ENCODE measurements at places on chromosomes 1 and 21. TPM values are rescaled to one million over a fixed set of nuclear protein-coding genes. Genes with fewer than 3 reads are reported as not detected.

DNA sequence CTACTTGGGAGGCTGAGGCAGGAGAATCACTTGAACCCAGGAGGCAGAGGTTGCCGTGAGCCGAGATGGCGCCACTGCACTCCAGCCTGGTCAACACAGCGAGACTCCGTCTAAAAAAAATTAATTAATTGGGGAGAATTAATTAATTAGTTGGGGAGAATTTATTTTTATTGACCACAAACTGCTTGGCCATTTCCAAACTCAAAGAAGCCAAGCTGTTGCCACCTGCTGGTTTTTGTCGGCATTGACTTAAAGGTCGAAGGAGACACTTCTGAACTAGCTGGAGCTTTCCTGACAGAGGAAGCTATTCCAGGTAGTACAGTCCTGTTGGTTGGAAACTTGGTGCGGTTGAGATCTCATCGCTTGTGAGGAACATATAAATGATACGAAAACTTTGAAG is 13.1 kb downstream of the MAP1LC3C start:
- no peak overlapping the region for H3K27ac ChIP-seq
- H3K4me3 ChIP-seq = no peak overlapping the region
- H3K4me1 ChIP-seq = no peaks in the 10 kb centered on the region
- DNase-seq = no peak
- H3K36me3 ChIP-seq = no peaks in the 10 kb centered on the region

ASTN1 gene
- 1.6 TPM for total RNA-seq

DNA sequence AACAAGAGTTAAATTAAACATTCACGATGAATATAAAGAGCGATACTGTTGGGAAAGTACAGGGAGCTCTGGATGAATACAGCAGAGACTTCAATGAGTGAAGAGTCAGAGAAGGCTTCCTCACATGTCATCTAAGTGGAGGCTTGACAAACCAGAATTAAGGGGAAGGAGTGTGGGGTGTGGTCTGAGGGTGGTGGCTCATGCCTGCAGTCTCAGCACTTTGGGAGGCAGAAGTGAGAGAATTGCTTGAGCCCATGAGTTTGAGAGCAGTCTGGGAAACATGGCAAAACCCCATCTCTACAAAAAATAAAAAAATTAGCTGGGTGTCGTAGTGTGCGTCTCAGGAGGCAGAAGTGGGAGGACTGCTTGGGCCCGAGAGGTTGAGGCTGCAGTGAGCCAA is 8.7 kb downstream of the SDHB start:
- H3K4me3 ChIP-seq = no peak overlapping the region
- H3K36me3 ChIP-seq = peaks cover 38% of the 10 kb centered on the region
- H3K27me3 ChIP-seq = no peaks in the 10 kb centered on the region
- peaks cover 34% of the 10 kb centered on the region for H3K4me1 ChIP-seq
- no peak for DNase-seq

DNA sequence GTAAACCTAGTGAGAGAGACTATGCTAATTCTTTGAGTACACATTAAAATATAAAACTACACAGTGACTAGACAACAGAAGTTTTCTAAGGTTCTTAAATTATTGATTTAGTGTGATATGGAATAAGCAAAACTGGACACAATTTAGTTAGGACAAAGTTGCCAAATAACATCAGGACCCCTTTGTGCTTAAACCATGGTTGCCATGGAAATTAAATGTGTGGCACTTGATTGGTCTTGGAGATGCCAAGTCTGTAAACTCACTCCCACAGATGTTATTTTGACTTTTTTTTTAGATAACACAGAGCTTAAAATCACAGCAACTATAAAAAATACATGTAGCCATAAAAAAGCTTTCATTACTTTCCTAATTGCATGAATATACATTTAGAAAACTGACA is 234.6 kb downstream of the BRINP3 start:
- DNase-seq = no peak
- no peaks in the 10 kb centered on the region for H3K4me1 ChIP-seq
- H3K4me3 ChIP-seq = no peak overlapping the region
- no peaks in the 10 kb centered on the region for H3K27me3 ChIP-seq
- H3K36me3 ChIP-seq = no peaks in the 10 kb centered on the region
- H3K27ac ChIP-seq = no peak overlapping the region

GRCh38 chr1:154726443-154726842 is 118.5 kb upstream of the ADAR start:
- DNase-seq = no peak
- H3K27ac ChIP-seq = peak overlapping the region; percentile 85
- peaks cover 28% of the 10 kb centered on the region for H3K4me1 ChIP-seq
- no peak overlapping the region for H3K4me3 ChIP-seq
- no peaks in the 10 kb centered on the region for H3K27me3 ChIP-seq

DNA sequence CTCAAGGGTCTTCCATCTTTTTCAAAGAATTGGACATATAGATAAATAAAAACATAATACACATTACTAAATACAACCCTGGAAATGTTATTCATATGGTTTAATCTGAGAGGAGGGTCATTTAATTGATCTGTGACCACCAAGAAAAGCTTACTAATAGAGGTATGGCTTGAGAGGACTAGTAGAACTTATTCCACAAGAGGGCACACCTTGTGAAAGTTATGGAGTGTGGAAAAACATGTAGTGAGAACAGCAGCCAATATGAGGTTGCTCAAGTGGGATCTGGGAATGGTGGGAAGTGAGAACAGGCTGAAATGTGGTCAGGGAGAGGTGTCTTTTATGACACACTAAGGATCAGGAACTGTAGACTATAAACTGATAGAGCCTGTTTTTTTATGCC is 973.5 kb upstream of the B3GALT2 start:
- DNase-seq = no peak
- H3K4me1 ChIP-seq = no peaks in the 10 kb centered on the region
- H3K36me3 ChIP-seq = no peaks in the 10 kb centered on the region

DNA sequence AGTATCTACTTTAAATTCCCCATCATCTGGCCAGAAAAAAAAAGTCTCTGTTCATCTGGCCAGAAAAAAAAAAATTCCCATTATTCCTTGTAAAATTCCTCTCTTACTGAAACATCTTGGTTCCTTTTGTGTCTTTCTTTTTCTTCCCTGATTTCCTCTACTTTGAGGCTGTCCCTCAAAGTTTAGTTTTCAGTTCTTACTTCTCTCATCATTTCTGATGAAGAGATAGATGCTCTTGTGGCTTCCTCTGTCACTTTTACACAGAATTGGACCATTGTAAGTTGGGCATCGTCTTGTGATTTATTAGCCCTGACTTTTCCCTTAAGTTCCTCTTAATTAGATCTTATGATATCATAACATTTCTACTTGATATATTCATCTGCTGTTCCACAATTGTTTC is 6.5 kb downstream of the SOAT1 start:
- DNase-seq = no peak
- peaks cover 4% of the 10 kb centered on the region for H3K4me1 ChIP-seq
- H3K27me3 ChIP-seq = no peaks in the 10 kb centered on the region
- H3K27ac ChIP-seq = no peak overlapping the region
- no peak overlapping the region for H3K4me3 ChIP-seq

GBP5 gene
- 0.71 TPM for total RNA-seq

GRCh38 chr1:247317702-247318101 is 14.0 kb downstream of the ZNF496 start:
- DNase-seq = no peak
- H3K27me3 ChIP-seq = no peaks in the 10 kb centered on the region
- H3K4me3 ChIP-seq = no peak overlapping the region
- H3K27ac ChIP-seq = no peak overlapping the region
- H3K4me1 ChIP-seq = no peaks in the 10 kb centered on the region

DNA sequence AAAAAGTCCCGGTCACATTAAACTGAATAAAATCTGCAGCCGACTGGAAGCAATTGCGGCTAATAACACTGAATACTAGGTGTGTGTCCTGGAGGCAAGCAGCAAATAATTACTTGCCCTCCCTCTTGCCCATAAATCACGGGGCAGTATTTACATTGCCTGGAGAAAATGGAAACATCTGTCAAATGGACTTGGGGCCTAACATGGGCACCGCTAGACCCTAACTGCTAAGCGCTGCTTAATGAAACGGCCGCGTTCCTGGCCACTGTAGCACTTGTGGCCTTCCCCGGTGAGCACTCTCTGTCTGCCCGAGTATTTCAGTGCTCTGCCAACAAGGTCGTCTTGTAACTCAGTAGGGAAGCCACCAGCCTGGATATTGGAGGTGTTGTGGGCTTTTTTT is 23.9 kb upstream of the KNCN start:
- H3K4me3 ChIP-seq = no peak overlapping the region
- peak overlapping the region; percentile 20 for H3K27ac ChIP-seq
- peaks cover 80% of the 10 kb centered on the region for H3K36me3 ChIP-seq
- DNase-seq = no peak

DEPDC1 gene
- total RNA-seq = 0.78 TPM

- no peak overlapping the region for H3K27ac ChIP-seq
- no peak for DNase-seq
- H3K4me3 ChIP-seq = no peak overlapping the region
Measured at GRCh38 chr1:63289135-63289534, 33.2 kb upstream of the FOXD3 start.

BSND gene
- total RNA-seq = not detected

DNA sequence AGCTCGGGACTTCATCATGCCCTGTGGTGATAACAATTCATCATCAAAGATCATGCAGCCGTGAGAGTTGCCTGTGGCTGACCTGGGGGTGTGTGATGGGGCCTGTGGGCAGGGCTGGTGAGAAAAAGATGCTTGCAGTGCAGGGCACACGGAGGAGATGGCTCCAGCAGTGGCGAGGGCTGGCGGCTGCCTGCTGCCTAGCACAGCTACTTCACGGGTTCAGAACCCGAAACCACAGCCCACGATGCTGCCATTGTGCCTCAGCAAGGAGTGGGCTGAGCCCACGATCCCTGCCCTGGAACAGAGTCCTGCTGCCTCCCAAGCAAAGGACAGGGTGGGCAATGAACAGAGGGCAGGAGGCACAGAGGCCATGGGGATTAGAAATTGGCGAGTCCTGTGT is 631 bp upstream of the KRTAP10-9 start:
- no peaks in the 10 kb centered on the region for H3K36me3 ChIP-seq
- H3K4me1 ChIP-seq = no peaks in the 10 kb centered on the region
- DNase-seq = peak; percentile 64

- peaks cover 6% of the 10 kb centered on the region for H3K4me1 ChIP-seq
- no peaks in the 10 kb centered on the region for H3K36me3 ChIP-seq
- no peaks in the 10 kb centered on the region for H3K27me3 ChIP-seq
- DNase-seq = no peak
- H3K27ac ChIP-seq = peak overlapping the region; percentile 18
Measured at GRCh38 chr1:64019818-64020217, 183.6 kb upstream of the UBE2U start.

OR10K2 gene
- not detected for total RNA-seq

GRCh38 chr1:58773406-58773840 is 10.4 kb downstream of the JUN start:
- H3K36me3 ChIP-seq = no peaks in the 10 kb centered on the region
- no peaks in the 10 kb centered on the region for H3K27me3 ChIP-seq
- H3K4me1 ChIP-seq = peaks cover 16% of the 10 kb centered on the region
- peak overlapping the region; percentile 71 for H3K27ac ChIP-seq

CD1E gene
- total RNA-seq = 0.23 TPM

GRCh38 chr1:21255284-21255942 is 34.9 kb downstream of the ECE1 start:
- peaks cover 9% of the 10 kb centered on the region for H3K36me3 ChIP-seq
- DNase-seq = peak; percentile 97
- H3K27me3 ChIP-seq = no peaks in the 10 kb centered on the region
- peaks cover 43% of the 10 kb centered on the region for H3K4me1 ChIP-seq

DNA sequence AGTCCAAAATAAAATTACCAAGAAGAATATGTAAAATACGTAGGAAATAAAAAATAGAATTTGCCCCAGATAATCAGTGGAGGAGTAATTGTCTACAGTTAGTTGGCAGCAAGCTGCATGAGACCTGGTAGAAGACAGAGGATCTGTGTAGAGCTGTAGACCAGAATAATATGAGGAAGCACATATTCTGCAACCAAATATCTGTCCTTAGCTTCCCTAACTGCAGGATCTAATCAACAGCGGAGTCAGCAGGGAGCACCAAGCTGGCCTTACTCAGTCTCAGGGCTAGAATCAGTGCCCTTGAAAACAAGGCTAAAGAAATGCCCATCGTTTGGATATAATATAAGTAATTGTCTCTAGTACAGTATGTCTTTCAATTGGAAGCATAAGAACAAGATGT is 6.1 kb upstream of the GCSAML start:
- no peaks in the 10 kb centered on the region for H3K4me1 ChIP-seq
- no peak for DNase-seq
- H3K36me3 ChIP-seq = no peaks in the 10 kb centered on the region
- no peak overlapping the region for H3K4me3 ChIP-seq
- no peaks in the 10 kb centered on the region for H3K27me3 ChIP-seq

DNA sequence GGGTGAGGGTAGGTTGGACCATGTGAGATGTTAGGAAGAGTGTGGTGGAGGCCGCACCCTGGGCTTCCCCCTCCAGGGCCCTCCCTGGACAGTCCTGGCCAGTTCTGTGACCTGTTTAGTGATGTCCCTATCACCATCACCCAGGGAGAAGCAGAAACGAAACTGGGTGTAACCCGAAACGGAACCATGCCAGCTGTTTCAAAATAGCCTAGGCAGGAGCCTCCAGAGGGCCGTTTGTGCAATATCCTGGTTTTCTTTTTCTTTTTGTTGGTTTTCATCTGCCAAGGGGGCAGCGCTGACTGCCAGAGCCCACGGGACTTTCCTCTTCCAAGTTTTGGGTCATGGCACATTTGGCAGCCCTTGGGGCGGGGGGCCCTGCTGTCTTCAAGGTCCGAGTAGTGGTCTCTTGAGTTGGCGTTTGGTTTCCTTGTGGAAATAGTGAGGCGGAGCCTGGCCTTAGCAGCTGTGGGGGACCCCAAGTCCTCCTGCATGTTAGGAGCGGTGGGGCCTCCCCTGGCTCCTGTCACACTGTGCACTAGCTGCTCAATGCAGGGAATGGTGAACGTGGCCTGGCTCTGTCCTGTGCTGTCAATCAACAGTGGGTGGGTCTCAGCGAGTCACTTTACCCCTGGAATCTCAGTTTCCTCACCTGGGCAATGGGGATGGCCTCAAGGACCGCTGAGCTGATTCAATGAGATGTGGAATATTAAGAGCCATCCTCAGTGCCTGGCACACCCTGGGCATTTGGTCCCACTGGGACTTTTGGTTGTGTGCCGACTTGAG is 90.7 kb downstream of the ARHGEF10L start:
- peak overlapping the region; percentile 72 for H3K27ac ChIP-seq
- H3K36me3 ChIP-seq = peaks cover 99% of the 10 kb centered on the region
- no peaks in the 10 kb centered on the region for H3K27me3 ChIP-seq
- H3K4me3 ChIP-seq = no peak overlapping the region
- peaks cover 38% of the 10 kb centered on the region for H3K4me1 ChIP-seq

- DNase-seq = no peak
- no peaks in the 10 kb centered on the region for H3K27me3 ChIP-seq
- H3K4me1 ChIP-seq = peaks cover 6% of the 10 kb centered on the region
- H3K4me3 ChIP-seq = no peak overlapping the region
Measured at GRCh38 chr1:202316186-202316585, 25.6 kb downstream of the UBE2T start.

DNA sequence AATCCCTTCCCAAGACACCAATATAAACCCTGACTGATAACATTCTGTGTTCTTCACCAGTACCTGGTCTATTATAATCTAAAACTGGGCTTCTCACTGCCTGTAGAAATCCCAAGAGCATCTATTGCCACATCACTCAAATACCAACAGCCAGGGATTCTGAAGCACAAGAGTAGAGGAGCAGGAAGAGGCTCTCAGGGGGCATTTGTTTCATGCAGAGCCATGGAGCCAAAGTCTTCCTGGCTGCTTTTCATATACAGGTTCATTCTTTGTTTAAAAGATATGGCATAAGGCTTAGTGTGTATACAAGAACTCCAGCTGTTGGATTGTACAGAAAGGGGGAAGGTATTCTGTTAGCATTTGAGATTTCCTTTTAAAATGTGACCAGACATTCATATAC is 38.2 kb upstream of the USH2A start:
- no peaks in the 10 kb centered on the region for H3K36me3 ChIP-seq
- no peaks in the 10 kb centered on the region for H3K4me1 ChIP-seq
- DNase-seq = no peak
- H3K4me3 ChIP-seq = no peak overlapping the region
- no peaks in the 10 kb centered on the region for H3K27me3 ChIP-seq

GRCh38 chr1:109474697-109475096 is 8.4 kb downstream of the SYPL2 start:
- no peaks in the 10 kb centered on the region for H3K27me3 ChIP-seq
- no peak for DNase-seq
- H3K27ac ChIP-seq = no peak overlapping the region

All from esophagus muscularis mucosa (tissue), 4 donors.